ENCODE measurements at places on chromosomes 4 and X.

DNA sequence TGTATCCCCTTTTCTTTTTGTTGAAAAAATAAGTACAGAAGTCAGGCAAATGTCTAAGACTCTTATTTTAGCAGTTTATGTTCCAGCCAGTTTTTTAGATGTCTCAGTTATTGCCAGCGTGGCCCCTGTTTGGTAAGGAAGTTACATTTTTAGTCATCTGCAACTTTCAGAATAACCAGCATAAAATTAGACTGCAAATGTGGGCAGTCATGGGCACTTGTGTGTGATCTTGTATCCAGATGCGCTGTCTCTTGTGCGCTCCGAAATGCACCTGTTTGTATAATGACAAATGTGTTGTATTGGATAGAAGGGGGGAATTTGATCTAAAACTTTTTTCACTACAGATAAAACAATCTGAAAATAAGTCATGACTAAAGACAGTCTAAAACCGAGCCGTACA is 44.3 kb upstream of the CLCN4 start:
- no peak for DNase-seq

GRCh38 chr4:78634011-78634664 is 82.6 kb downstream of the ANXA3 start:
- DNase-seq, result peak; percentile 38

DNA sequence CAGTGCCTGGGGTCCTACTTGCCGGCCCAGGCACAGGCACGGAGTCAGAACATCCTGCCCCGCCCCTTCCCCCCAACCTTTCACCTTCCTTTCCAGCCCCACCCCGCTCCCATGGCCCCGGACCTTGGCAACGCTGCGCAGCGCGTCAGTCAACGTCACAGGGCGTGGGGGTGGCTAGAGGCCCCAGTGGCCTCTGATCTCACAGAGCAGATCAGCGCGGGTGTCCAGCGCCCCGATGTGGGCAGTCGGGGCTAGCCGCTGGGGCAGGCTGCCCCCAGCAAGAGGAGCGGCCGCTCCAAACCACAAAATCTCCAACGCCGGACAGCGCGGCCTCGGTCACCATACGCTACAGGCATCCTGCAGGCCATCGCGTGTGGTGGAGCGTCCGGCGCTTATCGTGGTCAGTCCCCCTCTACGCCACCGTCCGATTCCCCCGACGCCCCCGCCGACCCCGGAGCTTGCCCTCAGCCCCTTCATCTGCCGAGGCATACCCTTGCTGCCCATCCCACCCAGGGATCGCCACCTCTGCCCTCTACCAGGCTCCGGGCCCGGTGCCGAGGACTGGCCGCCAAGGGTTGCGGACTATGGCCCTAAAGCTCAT is 69.6 kb upstream of the APOOL start:
- DNase-seq, result no peak

DNA sequence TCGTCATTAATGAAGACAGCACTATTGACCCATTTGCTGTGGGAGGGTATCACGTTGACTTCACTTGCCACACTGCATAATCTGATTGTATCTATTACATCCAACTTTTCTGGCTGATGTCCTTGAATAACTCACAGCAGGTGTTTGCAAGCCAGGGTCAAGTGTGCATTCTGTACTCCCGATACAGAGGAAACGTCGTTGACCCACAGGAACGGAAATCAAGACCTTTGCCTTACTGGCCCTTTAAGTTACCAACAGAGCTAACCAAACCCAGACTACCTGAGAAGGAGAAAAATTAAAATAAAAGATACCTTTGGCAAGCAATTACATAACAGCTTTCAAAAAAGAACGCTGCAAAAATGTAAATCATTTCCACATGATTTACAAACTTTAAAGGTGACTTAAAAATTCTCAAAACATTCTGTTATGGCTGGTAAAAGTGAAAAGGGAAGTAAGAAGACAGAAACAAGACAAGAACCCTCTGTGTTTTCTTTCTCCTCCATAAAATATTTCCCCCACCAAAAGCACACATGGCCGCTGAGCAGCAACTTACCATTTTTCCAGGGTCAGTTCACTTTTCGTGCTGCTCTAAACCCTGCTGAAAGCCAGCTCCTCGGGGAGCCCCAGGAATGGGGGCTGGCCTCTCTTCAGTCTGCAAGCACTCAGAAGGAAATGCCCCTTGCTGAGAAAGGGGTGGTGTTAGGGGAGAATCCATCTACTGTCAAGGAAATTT is 6.5 kb upstream of the SHISA3 start:
- no peak for DNase-seq

- DNase-seq, result no peak
Measured at GRCh38 chr4:1539859-1540600, 133.8 kb upstream of the NKX1-1 start.

DNA sequence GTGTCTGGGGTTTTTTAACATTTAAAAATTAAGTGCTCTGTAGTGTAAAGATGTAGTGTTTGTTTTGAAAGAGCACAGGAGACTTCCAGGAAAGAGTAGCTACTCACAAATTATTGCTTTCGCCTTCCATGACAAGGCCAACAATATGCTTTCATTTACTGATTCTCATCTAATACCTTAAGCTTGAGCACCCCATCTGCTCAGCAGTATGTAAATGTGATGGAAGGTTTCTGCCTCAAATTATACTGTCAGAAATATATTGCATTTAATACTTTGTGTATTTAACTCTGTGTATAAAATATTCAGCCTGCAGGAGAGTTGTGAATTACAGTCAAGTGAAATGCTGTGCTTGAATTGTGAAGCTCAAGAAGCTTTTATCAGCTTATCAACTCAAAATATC is 296.3 kb upstream of the ATOH1 start:
- no peak for DNase-seq

GRCh38 chrX:48957477-48957826 is at the start of gene OTUD5:
OTUD5 (minus strand) TSS chrX:48957607; CDS start chrX:48957570, 37 bp downstream.
- DNase-seq, result no peak

- peak; percentile 32 for DNase-seq
Measured at GRCh38 chr4:105140684-105141490, 5.8 kb upstream of the TET2 start.

DNA sequence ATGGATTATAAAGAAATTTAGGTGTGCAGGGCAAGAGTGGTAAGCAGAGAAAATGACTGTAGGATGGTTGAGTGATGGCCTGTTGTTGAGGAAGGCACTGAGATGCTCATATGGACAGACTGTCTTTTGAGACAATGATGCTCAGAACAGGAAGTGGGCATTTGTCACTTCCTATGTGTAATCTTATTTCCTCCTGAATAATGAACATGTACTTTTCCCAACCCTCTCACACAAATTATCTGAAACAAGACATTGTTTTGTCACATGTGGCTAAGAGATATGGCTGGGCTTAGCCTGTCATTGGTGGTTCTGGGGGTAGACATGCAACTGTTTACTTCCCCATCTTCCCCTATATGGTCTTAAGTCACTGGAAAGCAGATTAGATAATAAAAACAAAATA is 240.5 kb downstream of the CFAP47 start:
- DNase-seq, result no peak

- DNase-seq, result no peak
Measured at GRCh38 chr4:123913598-123913997, 517.0 kb downstream of the SPRY1 start.
